Stimulated activated CD4-positive, alpha-beta T cell treated with anti-CD3 and anti-CD28 coated beads, Interleukin-15, amount 100 ng/mL, for 1 hour (primary cell): ENCODE measurements at places on chromosomes 3 and 15.

- no peak for DNase-seq
These were observed 194.3 kb upstream of the SGO1 start for GRCh38 chr3:20380295-20380694.

DNA sequence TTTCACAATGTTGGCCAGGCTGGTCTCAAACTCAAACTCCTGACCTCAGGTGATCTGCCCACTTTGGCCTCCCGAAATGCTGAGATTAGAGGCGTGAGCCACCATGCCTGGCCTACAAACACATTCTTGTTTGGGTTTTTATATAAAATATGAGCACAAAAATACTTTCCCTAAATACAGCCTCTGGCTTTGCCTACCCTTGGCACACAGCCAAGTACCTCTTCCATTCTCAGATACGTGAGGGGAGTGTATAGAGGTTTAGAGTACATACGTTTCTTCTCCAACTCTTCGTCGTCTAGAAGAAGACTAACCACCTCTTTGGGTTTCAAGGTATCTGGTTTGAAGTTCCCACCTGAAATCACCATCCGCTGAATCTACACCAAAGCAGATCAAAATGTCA is 33.5 kb downstream of the CHAC1 start:
- no peak for DNase-seq

DNA sequence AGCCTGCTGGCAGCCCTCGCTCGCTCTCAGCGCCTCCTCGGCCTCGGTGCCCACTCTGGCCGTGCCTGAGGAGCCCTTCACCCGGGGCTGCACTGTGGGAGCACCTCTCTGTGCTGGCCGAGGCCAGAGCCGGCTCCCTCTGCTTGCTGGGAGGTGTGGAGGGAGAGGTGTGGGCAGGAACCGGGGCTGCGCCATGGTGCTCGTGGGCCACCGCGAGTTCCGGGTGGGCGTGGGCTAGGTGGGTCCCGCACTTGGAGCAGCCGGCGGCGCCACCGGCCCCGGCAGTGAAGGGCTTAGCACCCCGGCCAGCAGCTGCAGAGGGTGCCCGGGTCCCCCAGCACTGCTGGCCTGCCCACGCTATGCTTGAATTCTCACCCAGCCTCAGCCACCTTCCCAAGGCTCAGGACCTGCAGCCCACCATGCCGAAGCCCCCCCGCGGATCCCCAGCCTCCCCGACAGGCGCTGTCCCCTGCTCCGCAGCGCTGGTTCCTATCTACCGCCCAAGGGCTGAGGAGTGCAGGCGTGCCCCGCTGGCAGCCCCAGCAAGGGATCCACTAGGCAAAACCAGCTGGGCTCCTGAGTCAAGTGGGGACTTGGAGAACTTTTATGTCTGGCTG is 863.3 kb downstream of the IGSF11 start:
- DNase-seq: no peak

GRCh38 chr3:20350449-20350848 is 164.4 kb upstream of the SGO1 start:
- DNase-seq: no peak

DNA sequence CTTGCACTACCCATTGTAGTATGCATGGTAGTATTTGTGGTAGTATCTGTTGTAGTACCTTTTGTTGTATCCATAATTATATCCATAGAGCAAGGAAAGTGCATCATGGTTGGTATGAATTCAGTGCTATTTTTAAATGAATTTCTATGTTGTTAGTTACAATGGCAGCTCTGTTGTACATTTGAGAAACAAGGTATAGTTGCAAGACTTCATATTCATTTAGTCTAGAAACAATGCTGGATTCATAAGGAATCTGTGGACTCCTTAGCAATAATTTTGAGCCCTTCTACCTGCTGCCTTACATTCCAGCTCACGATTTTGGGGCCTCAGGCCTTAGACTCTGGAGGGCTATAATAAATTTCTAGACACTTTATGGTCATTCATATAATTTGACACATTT is 141.8 kb downstream of the FAM43A start:
- DNase-seq: no peak

DNA sequence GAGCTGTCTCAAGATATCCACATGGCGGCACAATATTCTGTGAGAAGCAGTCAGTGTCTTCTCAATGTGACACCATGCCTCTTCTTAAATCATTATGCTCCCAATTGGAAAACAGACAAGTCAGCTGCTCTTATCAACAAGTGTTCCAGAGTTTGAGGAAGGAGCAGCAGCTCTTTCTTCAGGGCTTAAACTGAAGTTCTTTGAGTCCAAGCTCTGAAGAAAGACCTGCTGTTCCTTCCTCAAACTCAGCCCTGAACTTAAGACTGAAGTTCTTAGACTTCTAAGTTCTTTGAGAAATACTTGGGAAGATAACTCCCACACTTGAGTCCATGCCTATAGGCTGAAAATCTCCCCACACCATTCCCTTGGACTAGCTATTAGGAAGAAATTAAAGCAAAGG is 43.4 kb downstream of the NPTN start:
- no peak for DNase-seq
